ENCODE measurements at places on chromosomes 11 and 22.
A peak's percentile ranks its signal among the peaks of the same experiment; 100 is the strongest.

- DNase-seq: no peak
These were observed 2.4 kb downstream of the IPO7 start for GRCh38 chr11:9386901-9387300.

DNA sequence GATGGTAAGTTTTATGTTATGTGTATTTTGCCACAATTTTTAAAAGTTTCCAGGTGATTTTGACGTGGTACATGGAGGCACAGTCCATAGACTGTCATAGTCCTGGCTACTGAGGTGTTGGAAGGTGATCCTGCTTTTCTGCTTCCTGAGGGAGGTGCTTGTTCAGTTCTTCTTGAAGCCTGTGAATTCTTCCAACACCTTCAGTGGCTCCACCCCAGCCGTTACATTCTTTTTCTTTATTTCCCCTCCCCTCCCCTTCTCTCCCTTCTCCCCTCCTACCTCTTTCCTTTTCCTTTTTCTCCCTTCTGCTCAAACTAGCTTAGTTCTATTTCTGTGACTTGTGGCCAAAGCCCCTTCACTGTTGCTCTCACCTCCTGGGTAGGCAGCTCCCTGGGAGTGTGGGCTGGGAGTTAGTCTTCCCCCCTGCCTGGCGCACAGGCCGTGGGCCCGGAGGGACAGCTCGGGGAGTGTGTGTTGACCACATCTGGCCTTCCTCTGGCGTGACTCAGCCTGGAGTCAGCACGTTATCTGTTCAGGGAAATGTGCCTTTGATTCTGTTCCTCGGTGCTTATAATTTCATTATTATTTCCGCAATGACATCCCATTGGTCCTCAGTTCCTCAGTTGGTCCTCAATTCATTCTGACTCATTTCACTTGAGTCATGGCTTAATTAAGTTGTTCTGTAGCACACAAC, 566.2 kb downstream of the TBC1D22A start:
- DNase-seq: no peak

DNA sequence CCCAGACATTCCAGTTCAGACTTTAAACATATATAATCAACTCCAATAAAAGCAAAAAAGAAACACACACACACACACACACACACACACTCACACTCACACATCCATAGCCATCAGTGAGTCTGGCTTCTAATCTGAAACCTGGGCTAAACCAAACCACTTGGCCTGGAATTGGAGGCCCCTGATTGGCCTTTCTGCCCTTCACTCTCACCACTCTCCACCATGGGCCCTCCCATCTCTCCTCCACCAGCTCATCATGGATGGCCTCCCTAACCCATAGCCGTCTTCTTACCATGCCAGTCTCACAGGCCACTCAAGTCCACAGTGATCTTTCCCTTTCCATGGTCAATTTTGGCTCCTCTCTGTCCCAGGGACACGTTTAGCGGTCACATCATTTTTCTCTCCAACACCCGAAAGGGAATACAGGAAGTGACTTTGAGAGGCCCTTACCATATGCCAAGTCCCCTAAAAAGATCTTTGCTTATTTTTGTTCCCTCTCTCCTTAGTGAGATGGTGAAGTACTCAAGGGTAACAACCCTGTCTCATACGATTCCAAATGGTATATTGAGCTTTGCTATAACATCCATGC, 66.6 kb downstream of the ENDOD1 start:
- DNase-seq: no peak

GRCh38 chr11:118215262-118215661, 9.5 kb downstream of the JAML start:
- DNase-seq: no peak

DNA sequence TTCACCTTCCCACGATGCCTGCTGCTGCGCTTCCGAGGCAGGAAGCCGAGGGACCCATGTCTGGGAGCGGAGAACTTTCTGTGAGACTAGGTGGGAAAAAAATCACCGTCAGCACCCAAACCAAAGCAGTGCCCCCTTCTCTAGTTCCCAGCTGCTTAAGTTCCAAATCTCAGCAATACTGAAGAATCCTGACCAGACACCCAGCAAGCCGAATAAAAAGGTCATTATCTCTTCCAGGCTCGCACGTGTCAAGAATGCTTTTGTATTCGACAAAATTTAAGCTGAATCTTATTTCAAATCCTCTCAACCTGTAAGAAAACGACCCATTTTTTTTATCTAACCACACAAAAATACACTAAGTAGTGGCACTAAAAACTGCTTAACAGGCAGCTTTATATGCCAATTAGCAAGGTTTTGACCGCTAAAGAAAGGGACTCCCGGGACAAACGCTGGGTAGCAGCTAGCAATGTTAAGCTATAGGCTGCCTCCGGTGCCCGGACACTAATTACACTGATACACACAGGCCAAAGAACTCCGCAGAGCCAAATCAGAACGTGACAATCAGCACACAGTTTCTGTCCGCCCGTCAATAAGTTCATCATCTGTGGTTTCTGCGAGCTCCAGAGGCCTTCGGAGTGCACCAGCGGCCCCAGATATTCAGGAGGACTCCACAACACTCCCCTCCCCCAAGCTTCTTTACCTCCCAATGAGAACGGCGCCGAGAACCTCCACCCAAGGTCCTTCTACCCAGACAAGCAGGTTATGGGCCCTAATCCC, 728 bp downstream of the RPL3 start:
- no peak for DNase-seq

- no peak for DNase-seq
These were observed 3.4 kb downstream of the LRP4 start for GRCh38 chr11:46914910-46915309.

- DNase-seq: peak; percentile 49
These were observed 104.7 kb downstream of the KIAA1671 start for GRCh38 chr22:25057013-25057881.

Data from cerebellar cortex (tissue), 1 donor.